Mammary epithelial cell (primary cell): ENCODE measurements at places on chromosomes 4 and X. TPM values are rescaled to one million over a fixed set of nuclear protein-coding genes. Genes with fewer than 3 reads are reported as not detected.

DNA sequence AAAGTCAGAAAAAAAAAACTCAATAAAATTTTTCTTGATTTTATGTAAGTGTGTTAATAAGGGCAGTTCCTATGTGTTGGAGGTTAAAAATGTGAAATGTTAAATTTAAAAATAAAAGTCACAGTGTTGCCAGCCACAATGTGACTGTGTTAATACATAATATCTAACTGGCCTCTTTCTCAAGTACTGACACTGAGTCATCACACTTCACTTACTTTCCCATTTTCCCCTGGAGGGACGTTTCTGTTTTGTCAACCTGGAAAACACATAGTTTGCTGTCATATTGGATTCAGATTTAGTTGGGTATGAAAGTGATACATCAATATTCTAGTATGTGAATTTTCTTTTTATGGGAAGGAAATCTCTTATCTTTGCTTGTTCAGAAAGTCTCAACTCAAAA is 46.4 kb downstream of the ARHGEF38 start:
- DNase-seq, result peak; percentile 87

DNA sequence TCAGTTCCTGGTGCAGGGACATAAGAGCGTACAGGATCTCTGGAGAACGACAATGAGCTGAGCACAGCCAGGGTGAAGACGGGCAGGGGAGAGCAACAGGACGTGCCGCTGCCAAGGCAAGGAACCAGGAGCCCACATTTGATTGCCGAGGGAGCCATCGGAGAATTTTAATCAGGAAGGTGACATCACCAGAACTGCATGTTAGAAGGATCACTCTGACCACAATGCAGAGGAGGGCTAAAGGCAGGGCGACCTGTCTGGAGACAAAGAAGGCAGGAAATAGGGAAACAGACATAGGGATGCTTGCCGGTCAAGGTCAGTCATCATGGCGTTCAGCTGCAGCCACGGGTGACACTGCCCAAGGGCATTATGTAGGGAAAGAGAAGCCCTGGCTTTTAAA is 81.4 kb downstream of the RBM47 start:
- no peak for DNase-seq

NAA11 gene
- total RNA-seq, result not detected in 2 replicates

DNA sequence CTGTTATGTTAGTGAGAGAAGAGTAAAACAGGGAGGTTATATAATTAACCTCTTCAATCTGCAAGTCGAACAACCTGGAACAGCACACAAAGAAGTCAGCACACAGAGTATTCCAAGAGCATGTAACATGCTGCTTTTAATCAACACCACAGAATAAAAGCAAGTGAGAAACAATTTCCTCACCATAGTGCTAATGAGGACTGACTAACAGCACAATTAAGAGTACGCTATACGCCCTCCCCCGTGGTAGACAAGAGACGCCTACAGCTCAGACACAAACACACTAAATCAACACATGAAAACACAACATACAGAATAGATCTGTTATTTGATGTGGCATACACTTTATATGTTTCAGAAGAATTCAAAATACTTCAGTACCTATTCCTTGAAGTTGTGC is 103.0 kb downstream of the PPP3CA start:
- no peak for DNase-seq

DNA sequence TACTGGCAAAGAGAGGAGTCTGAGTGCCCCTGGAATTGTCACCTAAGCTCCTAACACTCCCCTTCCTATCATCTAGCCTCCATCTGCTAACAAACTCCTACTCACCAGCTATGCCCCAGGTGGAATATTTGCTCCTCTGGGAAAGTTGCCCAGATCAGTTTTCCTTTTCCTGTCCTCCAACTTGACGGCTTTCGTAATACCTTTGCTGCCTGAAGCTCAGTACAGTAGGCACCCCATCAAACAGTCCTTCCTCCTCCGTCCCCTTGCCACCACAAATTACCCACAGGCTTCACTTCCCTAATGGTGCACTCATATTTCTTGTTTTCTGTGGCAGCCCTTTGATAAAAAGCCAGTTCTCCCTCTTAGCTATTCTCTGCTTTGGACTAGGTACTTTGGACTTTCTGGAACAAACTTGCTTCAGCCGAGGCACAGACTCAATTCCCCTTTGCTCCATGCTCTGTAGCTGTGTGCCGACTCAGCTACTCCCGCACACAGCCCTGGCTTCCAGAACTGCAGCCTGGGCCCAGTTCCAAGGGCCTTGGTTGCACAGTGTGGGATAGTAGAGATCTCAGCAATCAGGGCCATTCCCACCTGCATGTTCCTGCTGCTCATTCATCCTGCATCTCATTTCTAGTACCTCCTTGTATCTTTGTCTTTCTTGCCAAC is 605.1 kb downstream of the BCOR start:
- DNase-seq, result peak; percentile 14

IL1RAPL1 gene
- total RNA-seq, result not detected in 2 replicates

- DNase-seq, result peak; percentile 12
Measured at GRCh38 chr4:127604949-127605709, 27.6 kb upstream of the INTU start.
